ENCODE measurements at places on chromosomes 7 and 10.

DNA sequence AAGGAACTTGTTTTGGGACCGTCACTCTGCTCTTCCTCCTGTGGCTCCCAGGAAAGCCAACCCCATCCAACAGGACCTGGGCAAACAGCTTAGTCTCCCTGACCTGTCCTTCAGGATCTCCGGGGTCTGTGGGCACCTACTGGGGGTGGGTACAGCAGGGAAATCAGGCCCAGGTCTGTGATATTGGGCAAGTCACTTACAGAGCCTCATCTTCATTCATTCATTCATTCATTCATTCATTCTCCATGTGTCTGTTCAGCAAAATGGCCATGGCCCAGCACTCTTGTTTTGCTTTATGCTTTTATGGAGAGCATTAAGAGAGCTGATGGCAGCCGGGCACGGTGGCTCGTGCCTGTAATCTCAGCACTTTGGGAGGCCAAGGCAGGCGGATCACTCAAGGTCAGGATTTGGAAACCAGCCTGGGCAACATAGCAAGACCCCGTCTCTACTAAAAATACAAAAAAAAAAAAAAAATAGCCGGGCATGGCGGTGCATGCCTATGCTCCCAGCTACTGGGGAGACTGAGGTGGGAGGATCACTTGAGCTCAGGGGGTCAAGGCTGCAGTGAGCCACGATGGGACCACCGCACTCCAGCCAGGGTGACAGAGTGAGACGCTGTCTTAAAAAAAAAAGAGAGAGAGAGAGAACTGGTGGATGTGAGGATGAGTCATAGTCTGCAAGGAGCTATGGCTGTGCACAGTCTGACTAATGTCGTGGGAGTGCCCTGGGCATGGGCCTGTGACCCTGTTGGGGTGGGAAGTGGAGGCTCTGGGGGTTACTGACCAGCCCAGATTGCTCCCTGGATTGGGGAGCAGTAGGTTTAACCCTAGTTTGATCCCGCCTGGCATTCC, 54.3 kb downstream of the CLIP2 start:
- DNase-seq = no peak

- no peak for DNase-seq
Observed at GRCh38 chr7:123367031-123367430, 167.3 kb upstream of the SLC13A1 start.

GRCh38 chr7:34530259-34530658, 127.8 kb upstream of the NPSR1 start:
- no peak for DNase-seq

- no peak for DNase-seq
Observed at GRCh38 chr7:18445916-18446520, 49.5 kb upstream of the HDAC9 start.

- no peak for DNase-seq
Observed at GRCh38 chr7:2807845-2808772, 36.0 kb downstream of the GNA12 start.

- no peak for DNase-seq
Observed at GRCh38 chr10:17081431-17081830, 48.2 kb downstream of the CUBN start.

- no peak for DNase-seq
Observed at GRCh38 chr7:155577509-155577905, 31.1 kb upstream of the CNPY1 start.

GRCh38 chr10:52836816-52837215, 64.2 kb upstream of the MBL2 start:
- no peak for DNase-seq

- peak; percentile 31 for DNase-seq
Observed at GRCh38 chr7:148941598-148942275, 57.6 kb upstream of the EZH2 start.

- no peak for DNase-seq
Observed at GRCh38 chr7:136845899-136846465, 22.5 kb upstream of the CHRM2 start.

GRCh38 chr10:58264780-58265179, 2.9 kb downstream of the IPMK start:
- no peak for DNase-seq

- no peak for DNase-seq
Observed at GRCh38 chr7:3636131-3636860, 335.2 kb downstream of the SDK1 start.

DNA sequence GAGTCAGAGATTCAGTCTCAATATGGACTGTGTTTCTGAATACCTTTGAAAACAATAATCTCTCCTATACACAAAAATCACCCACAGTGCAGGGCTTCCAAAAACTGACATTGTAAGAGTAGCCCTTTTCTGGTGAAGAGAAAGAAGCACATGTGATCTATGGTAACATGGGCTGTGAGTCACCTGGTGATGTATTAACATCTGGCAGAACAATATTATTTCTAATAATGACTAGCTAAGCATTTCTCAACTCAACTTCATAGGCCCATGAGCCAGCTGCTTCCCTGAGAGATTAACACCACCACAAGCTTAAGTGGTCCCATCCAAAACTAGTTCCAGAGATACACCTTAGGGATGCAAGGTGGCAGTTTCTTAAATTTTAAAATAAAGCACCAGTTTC, 331.0 kb upstream of the NRP1 start:
- no peak for DNase-seq

- DNase-seq = no peak
Observed at GRCh38 chr10:82660205-82660604, 785.2 kb downstream of the NRG3 start.

GRCh38 chr7:40058026-40058425, 76.4 kb downstream of the MPLKIP start:
- no peak for DNase-seq

DNA sequence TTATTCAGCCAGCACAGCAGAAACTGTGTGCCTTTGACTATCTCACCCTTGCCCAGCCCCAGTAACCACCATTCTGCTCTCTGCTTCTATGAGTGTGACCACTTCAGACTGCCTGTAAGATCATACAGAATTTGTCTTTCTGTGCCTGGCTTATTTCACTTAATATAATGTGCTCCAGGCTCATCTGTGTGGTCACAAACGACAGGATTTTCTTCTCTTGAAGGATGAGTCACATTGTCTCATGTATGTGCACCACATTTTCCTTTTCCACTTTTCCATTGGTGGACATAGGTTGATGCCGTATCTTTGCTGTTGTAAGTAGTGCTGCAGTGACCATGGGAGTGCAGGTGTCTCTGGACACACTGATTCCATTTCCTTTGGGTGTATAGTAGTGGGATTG, 122.5 kb upstream of the LANCL2 start:
- DNase-seq = no peak

DNA sequence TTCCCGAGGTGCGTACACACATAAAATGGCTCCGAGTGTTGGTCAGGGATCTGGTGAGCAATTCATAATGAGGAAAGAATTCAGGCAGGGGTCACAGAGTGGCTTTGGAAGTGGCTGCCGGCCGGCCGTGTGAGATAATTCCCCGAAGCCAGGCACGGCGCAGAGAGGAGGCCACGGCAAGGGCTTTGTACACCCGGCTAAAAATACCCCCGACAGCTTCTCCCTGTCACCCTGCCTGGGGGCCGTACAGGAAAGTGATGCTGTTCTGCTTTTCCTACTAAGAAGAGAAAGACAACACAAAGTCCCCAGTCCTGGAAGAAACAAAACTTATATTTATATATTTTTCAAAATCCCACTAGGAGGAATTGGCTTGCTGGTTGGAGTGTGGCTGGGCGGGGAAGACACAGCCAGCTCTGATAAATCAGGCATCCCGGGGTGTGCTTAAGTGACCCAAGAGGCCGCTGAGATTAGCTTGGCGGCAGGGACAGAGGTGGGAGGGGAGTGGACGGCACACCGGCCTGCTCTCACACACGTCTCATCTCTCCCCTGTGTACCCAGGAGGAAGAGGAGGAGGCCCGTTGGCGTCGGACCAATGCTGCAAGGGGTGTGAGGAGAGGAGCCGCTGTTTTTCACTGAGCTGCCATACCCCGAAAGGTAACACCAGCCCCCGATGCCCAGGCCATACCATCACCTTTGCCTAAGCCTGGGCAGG, 70.5 kb downstream of the ZMIZ1 start:
- DNase-seq = no peak

DNA sequence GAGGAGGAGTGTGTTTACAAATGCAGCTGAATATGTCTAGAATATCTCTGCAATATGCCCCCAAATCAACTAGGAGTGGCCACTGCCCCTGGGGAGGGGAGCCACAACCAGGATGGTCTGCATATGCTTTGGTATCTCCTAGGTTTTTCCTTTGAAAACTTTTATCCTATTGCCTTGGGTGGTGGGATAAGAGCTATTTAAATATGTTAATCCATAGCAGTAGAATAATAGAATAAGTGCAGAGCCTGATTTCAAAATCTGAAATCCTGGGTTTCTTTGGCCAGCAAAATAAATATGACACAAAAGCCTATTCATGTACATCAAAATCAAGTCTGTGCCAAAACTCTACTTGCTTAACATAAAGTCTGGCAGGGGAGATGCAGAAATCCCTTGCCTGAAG, 79.6 kb upstream of the FGFR2 start:
- DNase-seq = no peak

DNA sequence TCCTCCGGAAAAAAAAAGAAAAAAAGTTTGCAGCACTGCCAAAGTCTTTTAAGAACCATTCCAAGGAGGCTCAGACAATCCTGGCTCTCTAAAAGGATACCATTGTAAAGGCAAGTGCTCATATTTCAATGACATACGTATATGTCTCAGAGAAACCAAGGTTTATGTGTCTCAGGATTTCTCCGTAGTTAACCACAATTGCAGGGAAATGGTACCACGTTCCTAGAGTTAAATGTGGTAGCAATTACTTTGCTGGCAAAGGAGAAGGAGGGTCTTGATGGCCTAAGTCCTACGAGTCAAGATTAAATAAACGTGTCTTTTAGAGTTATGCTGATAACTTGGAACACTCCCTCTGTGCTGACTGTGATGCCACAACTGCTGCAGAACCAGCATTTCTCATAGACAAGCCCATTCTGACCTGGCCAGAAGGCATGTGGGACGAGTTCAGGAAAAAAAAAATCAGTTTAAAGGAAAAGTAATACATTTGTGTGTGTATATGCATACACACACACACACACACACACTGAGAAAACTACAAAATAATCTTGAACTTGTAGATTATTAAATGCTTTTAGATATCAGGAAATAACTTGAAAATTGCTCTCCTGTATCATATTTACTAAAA, 245.9 kb downstream of the FGFR2 start:
- no peak for DNase-seq

GRCh38 chr7:44960011-44960580, 18.7 kb downstream of the MYO1G start:
- no peak for DNase-seq

DNA sequence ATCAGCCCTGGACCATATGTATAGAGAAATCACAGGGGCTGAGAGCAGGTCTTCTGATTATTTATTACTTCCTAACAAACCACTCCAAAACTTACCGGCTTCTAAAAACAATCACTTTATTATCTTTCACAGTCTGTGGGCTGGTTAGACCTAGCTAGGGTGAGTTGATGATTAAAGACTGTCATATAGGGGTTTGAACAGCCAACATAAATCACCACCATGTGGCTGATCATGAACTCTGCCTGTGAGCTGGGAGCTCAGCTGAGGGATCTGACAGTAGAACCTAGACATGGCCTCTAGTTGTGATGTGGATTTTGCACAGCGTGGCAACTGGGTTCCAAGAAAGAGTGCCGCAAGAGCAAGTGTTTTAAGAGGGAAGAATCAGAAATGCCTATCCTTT, 305.4 kb downstream of the CSTF2T start:
- DNase-seq = no peak

DNA sequence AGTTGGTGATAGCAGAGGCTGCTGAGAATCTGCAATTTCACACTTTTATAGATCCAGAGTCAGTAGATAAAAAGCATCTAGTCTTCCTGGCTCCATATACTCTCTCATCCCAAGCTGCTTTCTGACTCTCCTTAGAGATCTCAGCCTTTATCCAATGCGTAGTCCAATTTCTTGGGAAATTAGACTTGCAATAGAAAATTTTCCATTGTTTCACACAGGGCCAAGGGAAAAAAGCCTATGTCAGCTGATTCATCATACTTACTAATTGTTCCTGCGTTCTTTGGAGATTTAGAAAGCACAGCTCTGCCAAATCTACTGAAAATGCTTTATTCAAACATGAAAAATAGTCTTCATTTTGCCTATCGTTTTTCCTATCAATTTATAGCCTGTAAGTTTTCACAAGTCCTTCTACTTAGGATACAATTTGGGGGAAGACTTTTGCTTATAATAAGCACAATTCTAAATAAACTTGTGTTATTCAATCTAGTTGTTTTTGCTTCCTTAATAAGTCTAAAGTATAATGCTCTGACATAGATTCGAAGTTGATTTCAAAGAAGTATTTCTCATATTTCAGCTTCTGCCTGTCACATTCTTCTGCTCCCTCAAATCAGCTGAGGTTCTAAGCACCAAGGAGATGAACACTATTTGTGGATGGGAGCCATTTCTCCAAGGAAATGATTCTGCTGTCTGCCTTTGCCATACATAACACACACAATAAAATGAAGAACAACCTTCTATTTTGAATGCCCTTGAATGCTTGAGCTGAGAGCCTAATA, 165.4 kb downstream of the ADAM12 start:
- DNase-seq = no peak

DNA sequence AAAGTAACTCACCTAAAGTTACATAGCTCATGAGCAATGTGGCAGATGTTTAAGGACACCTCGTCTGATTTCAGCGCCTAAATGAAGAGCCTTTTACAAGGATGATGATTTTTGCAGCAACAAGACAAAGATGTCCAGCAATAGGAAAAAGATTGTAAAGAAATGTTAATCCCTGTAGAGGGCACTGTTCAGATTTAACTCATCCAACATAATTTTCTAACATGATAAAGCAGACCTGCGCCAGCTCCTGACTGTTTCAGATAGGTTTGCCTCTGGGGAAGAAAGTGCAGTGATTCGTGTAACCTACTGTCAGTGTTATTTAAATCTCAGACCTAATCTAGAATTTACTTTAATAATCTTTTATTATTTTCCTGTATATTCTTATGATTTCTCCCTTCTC, 595.2 kb downstream of the AUTS2 start:
- no peak for DNase-seq

DNA sequence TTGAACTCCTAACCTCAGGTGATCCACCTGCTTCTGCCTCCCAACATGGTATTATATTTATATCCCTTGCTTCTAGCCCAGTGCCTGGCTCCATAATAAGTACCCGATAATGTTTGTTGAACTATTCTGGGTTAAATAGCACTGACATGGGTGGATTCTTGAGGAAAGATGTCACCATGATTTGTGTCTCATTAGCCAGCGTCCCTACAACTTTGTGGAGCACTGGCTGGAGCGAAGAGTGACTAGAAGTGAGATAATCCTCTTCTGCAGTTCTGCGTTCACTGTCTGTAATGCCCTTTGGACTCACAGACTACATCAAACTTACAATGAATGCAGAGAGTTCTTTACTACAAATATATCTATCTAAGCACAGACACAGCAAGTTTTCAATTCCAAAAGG, 16.9 kb upstream of the AKR1E2 start:
- DNase-seq = no peak
